Stimulated activated CD4-positive, alpha-beta T cell treated with anti-CD3 and anti-CD28 coated beads, Interleukin-15, amount 100 ng/mL, for 1 hour (primary cell): ENCODE measurements at places on chromosomes 2 and 18.

- no peak for DNase-seq
Measured at GRCh38 chr2:237154082-237154638, 68.5 kb downstream of the COPS8 start.

DNA sequence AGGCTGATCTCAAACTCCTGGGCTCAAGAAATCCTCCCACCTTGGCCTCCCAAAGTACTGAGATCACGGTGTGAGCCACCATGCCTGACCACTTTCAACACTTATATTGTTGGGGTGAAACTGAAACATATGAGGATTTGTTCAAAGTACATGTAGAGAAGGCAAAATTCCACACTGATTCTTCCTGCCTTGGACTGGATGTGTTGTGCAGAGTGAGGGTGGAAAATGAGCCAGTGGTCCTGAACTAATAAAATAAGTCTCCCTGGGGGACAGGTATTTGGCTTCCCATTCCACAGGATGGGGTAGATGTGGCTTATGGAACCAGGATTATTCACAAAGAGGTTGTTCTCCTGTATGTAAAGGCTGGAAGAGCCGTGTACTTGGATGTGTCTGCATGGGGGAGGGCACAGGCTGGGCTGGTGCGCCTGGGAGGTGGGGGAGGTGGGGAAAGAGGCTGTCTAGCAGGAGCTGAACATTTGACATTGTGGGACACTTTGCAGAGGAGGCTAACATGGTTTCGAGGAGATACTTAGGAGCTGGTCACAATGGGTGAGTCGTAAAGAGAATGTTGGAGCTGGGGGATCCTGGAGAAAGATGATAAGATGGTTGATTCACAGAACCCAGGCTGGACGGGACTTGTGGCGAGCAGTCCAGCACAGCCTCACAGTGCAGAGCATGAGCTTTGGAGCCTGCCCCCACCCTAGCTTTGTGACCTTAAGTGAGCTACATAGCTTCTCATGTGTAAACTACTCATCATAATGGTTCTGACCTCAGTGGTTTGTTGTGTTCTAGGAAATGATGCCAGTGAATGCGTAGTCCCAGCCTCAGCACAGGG, at the start of gene TXNDC2:
TXNDC2 (plus strand) TSS at position 804 of the 835 bp plus-strand sequence. CDS start 708 bp downstream, outside the sequence.
- no peak for DNase-seq

GRCh38 chr2:97761192-97761591, 47.8 kb downstream of the ZAP70 start:
- no peak for DNase-seq

GRCh38 chr2:10043256-10043905, at the start of gene KLF11:
TSS of gene KLF11 (plus strand) at chr2:10043550. CDS start at chr2:10043717, 167 bp downstream.
- peak; percentile 66 for DNase-seq

- no peak for DNase-seq
Measured at GRCh38 chr2:124921191-124921590, 896.1 kb downstream of the CNTNAP5 start.

- no peak for DNase-seq
Measured at GRCh38 chr2:66426244-66427111, 8.4 kb upstream of the MEIS1 start.

DNA sequence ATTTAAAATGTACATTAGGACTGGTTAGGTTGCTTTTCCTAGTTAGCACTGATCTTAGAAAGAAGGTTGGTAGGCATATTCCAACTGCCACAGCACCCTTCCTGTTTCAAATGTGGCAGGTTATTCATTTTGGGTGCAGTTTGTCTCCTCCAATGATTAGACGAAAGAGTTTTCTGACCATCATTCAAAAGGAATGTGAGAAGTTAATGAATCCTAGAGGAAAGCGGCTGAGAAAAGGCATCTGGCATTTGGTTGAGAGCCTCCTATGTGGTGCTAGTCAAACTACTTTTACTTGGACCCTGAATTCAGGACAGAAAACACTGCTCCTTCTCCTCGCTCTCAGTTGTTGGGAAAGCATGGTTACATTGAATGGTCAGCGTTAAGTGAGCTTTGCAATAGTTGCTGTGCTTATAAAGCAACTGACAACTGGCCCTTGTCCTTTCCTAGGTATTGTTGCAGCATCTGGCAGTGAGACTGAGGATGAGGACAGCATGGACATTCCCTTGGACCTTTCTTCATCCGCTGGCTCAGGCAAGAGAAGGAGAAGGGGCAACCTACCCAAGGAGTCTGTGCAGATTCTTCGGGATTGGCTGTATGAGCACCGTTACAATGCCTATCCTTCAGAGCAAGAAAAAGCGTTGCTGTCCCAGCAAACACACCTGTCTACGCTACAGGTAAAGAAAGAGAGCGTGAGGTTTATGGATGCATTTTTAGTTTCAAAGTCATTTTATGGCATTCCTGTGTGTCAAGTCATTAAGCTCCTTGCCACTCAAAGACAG, 6.1 kb downstream of the TGIF1 start:
- DNase-seq: no peak

- no peak for DNase-seq
Measured at GRCh38 chr18:46528037-46528436, 129.0 kb downstream of the LOXHD1 start.

DNA sequence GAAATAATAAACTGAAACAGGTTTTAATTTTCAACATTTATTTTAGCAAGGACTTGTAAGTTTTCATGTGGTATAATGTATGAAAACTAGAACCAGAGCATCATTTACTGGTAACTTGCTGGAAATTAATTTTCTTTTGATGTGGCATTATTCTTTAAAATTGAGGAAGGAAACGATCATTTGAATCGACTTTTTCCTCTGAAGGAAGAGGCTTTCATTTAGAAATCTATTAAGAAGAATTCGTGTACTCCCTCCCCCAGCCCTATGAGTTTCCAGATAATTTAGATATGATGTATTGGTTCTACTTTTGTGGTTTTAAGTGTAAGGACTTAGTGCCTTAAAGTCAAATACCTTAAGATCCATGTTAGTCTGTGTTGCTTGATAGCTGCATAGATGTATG, 2.5 kb downstream of the BABAM2 start:
- no peak for DNase-seq

- DNase-seq: no peak
Measured at GRCh38 chr2:151614606-151615306, 119.5 kb downstream of the NEB start.

DNA sequence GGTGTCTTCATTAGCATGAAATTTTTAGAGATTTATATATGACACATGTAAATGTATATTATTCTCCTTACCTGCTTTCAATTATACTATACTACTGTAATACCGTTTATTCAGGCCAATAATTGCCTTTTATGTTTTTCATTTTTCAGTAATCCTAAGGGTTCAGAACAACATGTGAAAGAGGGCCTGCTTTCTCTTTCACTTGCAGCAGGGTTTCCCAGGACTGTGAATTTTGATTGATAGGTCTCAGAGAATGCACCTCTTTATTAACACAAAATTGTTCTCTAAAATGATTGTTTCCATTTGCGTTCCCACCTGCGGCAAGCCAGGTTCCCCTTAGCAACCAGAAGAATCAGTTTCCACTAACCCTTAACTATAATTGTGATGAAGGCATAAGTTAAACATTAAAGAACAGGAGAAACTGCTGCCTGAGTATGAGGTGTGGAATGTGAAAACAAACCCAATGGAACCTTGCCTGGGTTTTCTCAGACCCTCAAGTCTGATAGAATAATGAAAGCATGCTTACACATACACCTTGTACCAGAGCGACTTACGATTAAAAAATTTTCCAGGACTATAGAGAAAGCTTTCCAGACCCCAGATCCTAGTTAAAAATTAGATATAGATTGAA, 1591.2 kb upstream of the LRRTM1 start:
- no peak for DNase-seq
